ENCODE measurements at places on chromosomes 3 and 15.

GRCh38 chr3:46065294-46065705 lies 38.0 kb upstream of the XCR1 start:
- DNase-seq, result peak; percentile 68

GRCh38 chr15:31371520-31372240 lies 45.0 kb downstream of the KLF13 start:
- DNase-seq, result no peak

- DNase-seq, result no peak
Measured at GRCh38 chr3:142844339-142844977, 44.4 kb downstream of the PCOLCE2 start.

DNA sequence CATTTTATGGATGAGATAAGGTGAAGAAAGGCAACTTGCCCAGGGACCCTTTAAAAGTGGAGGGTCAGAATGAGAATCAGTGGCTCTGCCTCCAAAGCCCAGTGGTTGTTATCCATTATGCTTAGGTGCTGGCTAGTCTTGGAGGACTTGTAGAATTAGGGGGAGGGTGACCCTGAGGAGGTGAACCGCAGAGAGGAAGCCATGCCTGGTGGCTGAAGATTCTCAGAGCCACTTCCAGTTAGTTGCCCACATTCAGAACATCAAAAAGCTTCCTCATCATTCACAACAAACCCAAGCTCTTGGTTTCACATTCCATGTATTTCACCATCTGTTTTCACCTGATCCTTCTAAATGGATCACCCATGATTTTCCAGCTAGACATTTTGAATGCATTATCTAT lies 11.2 kb downstream of the EBLN2 start:
- DNase-seq, result no peak

DNA sequence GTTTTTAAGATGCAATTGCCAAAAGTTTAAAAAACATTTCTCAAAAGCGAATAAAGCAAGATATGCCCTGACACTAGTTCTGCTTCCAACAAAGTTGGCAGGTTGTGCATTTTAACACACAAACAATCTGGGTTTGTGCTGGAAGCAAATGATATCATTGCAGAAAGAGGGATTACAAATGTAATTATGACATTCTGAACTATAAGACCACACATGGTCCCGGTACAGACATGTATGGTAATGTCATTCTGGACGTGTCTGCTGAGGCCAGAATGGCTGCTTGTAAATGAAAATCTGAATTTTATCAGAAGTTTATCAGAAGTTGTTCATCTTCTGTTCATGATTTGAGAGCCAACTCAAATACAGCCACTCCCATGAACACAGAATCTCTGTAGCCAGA lies 10.7 kb downstream of the TMC3 start:
- DNase-seq, result no peak

- no peak for DNase-seq
Measured at GRCh38 chr3:10946526-10946925, 46.0 kb upstream of the SLC6A1 start.

DNA sequence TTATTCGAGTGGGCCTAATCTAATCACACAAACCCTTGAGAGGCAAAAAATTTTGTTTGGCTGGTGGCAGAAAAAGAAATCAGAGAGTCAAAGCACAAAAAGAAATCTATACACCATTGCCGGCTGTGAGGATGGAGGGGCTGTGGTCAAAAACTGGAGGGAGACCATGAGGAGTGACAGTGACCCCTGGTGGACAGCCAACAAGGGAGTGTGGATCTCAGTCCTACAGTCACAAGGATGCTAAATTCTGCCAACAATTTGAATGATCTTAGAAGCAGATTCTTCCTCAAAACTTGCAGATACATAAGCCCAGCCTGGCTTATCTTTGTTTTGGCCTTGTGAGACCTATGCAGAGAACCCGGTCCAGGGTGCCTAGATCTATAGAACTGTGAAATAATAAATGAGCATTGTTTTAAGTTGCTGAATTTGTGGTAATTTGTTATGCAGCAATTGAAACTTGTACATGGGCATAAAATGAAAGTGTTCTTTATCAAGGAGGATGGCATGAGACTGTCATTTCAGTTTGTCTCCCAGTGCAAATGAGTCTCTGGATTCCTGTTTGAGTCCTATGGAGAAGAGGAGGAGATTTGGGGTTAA lies 103.0 kb upstream of the ARHGEF26 start:
- no peak for DNase-seq

GRCh38 chr3:9400616-9401015 lies 3.2 kb downstream of the SETD5 start:
- no peak for DNase-seq

DNA sequence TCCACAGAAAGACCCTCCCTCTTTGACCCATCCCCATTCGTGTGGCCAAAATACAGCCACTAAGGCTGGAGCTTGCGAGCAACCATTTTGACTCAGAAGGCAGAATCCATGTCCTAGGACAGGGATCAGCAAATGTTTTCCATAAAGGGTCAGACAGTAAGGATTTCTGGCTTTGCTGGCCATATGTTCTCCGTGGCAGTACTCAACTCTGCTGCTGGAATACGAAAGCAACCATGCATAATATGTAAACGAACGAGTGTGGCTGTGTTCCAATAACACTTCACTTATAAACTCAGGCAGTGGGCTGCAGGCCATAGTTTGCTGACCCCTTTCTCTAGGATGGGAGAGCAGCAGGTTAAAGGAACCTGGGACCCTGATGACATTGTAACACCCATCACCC lies 77.6 kb upstream of the WNT5A start:
- DNase-seq, result no peak

DNA sequence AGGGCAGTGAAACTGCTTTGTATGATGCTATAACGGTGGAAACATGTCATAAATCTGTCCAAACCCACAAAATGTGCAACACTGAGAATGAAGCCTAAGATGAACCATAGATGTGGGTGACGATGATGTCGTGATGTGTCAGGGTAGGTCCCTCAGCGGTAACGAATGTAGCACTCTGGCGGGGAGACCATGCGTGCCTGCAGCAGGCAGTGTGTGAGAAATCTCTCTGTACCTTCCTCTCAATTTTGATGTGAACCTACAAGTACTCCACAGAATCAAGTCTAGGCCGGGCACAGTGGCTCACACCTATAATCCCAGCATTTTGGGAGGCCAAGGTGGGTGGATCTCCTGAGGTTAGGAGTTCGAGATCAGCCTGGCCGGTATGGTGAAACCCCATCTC lies 268.2 kb upstream of the LYSMD4 start:
- DNase-seq, result no peak

- no peak for DNase-seq
Measured at GRCh38 chr3:152830245-152830644, 4.7 kb upstream of the P2RY1 start.

DNA sequence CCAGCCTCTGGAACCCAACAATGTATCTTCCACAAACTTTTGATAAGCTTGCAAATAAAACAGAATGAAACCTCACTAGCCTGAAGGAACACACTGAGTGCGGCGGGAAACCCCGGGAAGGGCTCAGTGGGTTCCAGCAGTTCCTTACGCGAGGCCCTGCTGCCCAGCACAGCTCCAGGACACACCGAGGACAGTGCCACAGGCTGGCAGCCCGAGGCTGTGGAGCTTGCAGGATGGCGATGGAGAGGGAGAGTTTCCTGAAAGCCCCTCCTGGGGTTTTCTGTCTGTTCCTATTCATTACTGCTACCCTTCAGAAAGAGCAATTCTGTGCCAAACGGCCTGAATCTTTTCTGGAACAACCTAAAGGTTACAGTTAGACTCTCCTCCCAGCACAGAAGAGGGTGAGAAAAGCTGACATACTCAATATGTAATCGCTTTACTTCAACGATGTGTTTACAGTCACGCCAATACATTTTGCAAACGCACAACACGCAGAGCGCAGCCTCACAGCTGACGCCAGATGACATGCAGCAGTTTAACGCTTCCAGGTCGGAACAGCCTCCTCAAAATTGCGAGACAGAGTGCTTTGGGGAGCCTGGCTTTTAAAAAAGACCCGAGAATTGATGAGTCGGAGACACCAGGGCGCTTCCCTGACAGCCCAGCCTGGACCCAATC lies 57.1 kb upstream of the RPL32 start:
- no peak for DNase-seq

DNA sequence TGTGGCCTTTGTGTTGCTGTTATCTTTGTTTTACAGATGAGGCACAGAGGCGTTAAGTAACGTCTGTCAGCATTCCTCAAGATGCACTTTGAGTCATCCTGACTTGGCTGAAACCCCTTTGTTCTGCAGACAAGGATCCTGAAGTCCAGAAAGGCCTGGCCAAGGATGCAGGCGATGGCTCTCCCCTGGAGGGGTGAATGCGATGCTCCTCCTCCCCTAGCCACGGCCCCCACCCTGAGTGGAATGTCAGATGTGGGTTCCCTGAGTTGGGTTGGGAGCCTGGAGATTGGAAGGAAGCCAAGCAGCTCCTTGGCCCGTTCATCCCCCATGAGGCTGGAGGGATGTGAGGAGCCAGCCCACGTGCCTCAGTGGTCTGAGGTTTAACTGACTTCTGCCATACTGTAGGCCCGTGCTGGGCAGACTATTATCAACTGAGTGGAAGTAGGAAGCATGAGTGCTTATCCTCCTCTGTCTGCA lies 43.3 kb downstream of the POMGNT2 start:
- DNase-seq, result no peak

- no peak for DNase-seq
Measured at GRCh38 chr15:51367322-51367976, 26.0 kb downstream of the GLDN start.

GRCh38 chr15:48796930-48797329 lies 13.9 kb downstream of the CEP152 start:
- no peak for DNase-seq

DNA sequence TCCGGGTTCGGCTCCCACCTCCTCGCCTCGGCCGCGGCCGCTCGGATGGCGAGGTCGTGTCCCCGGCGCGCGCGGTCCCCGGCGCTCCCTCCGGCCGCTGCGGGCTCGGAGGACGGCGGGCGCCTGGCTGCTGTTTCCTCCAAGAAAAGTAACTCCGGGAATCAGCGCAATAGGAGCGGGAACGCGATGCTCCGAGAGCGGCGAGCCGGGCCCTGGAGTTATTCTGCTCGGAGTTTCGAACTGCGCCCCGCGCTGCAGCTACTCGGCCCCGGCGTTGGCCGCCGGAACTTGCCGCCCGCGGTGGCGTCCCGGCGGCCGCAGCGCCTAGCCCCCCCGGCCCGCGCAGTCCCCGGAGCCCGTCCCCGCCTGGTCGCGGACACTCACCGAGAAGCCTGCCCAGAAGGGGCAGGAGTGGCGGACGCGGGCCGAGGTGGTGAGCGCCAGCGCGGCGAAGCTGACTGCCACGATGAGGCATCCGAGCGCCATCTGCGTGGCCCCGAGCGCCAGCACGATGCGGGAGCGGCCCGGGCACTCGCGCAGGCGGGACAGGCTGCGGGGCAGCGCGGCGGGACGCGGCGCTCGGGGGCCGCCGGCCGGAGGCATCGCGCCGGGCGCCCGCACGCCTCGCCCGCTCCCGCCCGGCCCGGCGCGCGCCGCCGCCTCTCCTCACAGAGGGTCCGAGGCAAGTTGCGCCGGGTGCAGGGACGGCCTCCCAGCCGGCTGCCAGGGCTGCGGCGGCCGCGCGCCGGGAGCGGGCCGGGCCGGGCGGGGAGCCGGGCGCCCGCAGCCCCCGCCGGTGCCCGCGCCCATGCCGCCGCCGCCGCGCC lies 251.9 kb downstream of the TJP1 start:
- DNase-seq, result no peak

- DNase-seq, result no peak
Measured at GRCh38 chr15:86706813-86707212, 627.1 kb downstream of the AGBL1 start.

- no peak for DNase-seq
Measured at GRCh38 chr3:39980781-39981180, 171.4 kb downstream of the MYRIP start.

GRCh38 chr15:40104296-40104864 lies 4.3 kb downstream of the BMF start:
- no peak for DNase-seq
